ENCODE measurements at places on chromosomes 3 and 15. TPM values are rescaled to one million over a fixed set of nuclear protein-coding genes. Genes with fewer than 3 reads are reported as not detected.

Gene WDR93
- polyA plus RNA-seq, result 0.10 TPM

- DNase-seq, result no peak
These were observed 17.9 kb downstream of the TMEM40 start for GRCh38 chr3:12741209-12741608.

Gene MYO5A
- 12.1 TPM for polyA plus RNA-seq

- DNase-seq, result no peak
These were observed 53.6 kb upstream of the RBMS3 start for GRCh38 chr3:29227307-29227706.
